CD4-positive, CD25-positive, alpha-beta regulatory T cell (primary cell): ENCODE measurements at places on chromosomes 11 and 22. TPM values are rescaled to one million over a fixed set of nuclear protein-coding genes. Genes with fewer than 3 reads are reported as not detected.

TPBGL gene
- 0.12 TPM for total RNA-seq

LYVE1 gene
- not detected for total RNA-seq

DNA sequence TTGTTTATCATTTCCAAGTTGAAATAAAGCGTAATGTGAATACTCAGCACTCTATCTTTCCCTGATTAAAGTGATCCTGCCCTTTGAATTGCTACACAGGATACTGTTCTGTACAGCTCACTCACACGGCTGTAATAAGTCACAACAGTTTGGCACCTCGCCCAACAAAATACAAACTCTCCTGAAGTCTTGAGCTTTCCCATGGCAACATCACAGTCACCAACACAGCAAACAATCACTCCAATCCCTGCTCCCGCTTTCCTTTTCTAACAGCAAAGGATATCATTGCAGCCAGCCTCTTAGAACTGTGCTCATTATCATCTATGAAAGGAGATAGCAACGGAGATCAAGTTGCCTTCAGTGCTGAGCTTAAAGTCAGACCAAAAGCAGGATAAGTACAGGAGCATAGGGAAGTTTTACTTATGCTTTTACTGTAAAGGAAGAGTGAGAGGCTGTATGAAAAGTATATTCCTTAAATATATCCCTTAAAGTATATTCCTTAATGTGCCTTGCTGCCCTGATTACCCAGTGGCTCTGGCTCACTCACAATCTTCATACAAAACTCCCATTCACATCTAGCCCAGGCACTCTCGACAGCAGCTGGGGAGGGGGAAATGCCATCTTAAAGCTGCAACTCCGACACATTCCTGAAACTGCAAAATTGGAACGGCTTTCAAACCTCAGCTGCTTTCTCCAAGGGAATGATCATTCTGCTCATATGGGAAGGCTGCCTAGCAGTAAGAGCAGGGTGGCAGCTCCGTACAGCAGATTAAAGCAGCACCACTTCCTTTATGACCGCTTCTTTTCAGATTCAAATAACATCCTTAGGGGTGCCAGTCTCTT is 35.8 kb downstream of the MAML2 start:
- DNase-seq: no peak

FOLH1 gene
- total RNA-seq: not detected

TREH gene
- total RNA-seq: not detected

DNA sequence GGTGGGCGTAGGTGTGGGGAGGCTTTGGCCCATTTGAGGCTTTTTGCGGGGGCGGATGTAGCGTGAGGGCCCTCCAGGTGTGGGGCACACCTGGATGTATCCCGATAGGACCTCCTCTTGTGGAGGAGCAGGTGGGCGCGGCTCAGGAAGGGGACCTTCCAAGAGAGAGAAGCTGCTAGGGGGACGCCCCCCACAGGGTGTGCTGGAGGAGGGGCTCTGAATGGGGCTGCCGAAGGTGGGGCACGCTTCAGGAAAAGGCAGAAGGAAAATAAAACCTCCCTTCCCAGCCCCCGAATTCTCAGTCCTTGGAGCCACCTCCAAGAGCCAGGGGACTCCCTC is 621 bp downstream of the SGSM1 start:
- no peak for DNase-seq

DNA sequence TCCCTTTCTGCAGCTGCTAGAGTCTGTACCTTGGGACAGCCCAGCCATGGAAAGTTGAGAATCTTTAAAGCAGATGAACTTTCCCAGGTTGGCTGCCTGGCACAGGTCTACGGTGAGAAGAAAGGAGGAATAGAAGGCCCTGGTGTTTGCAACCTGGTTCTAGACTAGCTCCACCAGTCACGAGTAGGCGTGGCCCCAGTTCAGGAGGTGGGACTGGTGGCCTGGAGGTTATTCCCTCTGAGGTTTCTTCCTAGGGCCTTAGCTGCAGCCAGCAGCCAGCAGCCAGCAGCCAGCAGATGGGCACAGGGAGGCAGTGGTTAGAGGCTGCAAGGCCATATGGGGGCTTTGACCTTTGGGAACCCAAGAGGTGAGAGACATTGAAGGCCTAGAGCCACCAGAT is 40.9 kb downstream of the PRDM11 start:
- DNase-seq: no peak

TRIM66 gene
- total RNA-seq: 16.0 TPM

DNA sequence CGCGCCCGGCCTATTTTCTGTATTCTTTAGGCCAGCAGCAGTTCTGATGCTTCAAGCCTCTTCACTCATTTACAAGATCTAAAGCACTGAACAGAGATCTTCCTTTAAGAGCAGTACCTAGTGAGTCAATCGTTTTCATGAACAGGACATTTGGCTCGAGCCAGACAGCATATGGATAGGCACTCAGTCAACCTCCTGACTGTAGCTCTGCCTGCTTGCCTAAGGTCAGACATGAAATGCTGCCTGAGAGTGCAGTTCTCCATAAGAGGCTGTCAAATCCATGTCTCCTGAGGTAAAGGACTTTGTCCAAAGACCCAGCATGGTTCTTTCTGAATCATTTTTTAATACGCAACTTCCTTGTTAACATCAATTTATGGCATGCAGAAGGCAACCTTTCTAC is 941.2 kb downstream of the DLG2 start:
- DNase-seq: no peak
